ENCODE measurements at places on chromosomes 6 and 20.
A peak's percentile ranks its signal among the peaks of the same experiment; 100 is the strongest.

DNA sequence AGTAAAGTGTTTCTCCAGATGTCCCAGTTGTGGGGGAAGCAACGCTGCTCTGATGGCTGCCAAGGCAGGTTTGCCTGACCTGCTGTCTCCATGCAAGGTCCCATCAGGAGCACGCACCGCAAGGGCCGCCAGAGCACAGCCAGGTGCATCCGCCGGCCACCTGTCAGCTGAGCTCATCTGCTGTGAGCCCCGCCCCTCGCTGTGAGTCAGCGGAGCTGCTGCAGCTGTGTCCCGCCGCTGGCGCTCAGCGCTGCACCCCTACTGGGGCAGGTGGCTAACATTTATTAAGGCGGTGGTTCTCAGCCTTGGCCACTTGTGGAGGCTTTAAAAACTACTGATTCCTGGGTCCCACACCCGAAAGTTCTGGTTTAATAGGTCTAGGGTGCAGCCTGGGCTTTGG is 225.7 kb downstream of the UST start:
- DNase-seq, result peak; percentile 56

DNA sequence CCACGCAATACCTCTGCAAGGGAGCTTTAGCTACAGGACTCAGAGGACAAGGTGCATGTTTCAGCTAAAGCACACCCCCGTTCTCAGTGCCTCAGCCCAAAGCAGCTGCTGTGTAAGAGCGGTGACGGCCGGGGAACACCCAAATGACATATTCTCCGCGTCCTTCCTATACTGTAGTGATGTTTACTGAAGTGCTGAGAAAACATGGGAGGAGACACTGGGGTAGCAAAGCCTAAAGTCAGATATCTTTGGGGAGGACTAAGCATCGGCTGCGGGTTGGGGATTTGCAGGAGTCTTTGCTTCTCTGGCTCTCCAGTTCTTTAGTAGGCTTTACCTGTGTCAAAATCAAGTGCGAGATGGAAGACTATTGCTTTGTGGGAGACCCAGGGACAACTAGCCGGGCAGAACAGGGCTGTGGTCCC is 1.7 kb downstream of the SLC22A23 start:
- DNase-seq, result no peak

- DNase-seq, result peak; percentile 69
Observed at GRCh38 chr6:81751388-81752083, 945 bp downstream of the TENT5A start.

- no peak for DNase-seq
Observed at GRCh38 chr6:51928320-51928719, 159.1 kb downstream of the PKHD1 start.

DNA sequence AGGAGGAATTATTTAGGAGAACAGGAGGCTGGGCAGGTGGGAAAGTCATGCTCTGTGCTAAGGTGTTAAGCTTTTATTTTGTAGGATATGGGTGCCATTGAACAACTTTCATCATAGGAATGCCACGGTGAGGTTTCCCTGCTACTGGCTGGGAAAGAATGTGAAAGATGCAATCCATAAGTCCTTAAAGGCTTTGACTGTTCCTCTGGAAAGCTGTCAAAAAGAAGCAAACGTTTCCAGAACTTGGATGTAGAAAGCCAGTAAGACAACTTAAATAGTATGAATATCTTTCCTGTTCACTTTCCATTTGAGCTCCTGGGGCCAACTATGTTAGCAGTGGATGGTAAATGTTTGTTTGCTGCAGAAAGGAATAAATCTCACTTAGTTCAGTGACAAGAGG is 574.4 kb downstream of the RNF144B start:
- DNase-seq, result no peak

DNA sequence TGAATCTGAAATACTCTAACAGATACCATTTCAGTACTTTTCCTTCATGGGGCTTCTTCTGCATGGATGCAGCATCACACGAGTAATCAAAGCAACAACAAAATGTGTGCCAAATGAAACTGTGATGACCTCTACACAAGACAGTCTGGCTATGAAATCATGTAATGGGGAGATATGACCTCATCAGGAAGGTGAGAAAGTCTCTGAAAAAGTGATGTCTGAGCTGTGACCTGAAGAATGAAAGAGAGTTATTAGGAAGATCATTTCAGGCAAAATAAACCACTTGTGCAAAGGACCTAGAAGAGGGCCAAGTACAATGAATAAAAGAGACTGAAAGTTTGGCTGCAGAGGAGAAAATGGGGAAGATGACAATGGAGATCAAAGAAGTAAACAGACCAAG is 182.8 kb downstream of the PTPRK start:
- no peak for DNase-seq

- no peak for DNase-seq
Observed at GRCh38 chr20:41615676-41616075, 2.5 kb downstream of the CHD6 start.

DNA sequence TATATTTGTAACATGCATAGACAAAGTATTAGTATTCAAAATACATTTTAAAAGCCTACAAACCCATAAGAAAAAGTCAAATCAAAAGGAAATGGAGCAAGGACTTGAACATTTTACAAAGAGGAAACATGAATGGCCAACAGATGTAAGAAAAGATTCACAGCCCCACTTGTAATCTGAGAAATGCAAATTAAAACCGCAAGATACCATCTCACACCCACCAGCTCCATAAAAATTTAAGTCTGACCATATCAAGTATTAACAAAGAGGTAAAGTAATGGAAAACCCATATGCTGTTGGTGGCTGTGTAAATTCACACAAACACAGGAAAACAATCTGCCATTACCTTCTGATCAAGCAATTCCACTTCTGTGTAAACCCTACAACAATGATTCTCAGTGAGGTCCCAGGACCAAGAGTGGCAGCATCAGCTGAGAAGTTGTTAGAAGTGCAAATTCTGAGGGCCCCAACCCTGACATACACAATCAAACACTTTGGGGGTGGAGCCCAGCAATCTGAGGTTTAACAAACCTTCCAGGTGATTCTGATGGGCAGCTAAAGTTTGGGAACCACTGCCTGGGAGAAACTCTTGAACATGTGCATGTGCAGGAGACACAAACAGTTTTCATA is 30.9 kb downstream of the BCL2L1 start:
- no peak for DNase-seq

DNA sequence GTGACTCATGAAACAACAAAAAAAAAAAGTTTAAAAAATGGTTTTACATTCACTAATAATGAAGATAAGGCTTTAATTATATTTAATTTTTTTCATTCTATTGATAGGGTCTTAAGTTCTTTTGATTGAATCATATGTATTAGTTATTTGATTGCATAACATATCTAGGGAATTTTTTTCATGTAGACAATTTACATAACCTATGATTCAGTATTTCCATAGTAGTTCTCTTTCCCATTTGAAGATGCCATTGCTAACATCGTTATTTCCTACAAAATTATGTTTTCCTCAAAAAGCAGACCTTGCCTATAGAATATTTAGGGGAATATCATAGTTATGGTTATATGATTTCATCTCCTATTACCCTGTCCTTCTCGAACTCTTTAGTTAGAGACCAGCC is 463.4 kb downstream of the TFAP2B start:
- no peak for DNase-seq

GRCh38 chr6:37258405-37259105 is 611 bp upstream of the TMEM217 start:
- no peak for DNase-seq

Measured in breast epithelium (tissue), 4 donors.